ENCODE measurements at places on chromosomes 12 and 14. TPM values are rescaled to one million over a fixed set of nuclear protein-coding genes. Genes with fewer than 3 reads are reported as not detected.

GRCh38 chr12:103928682-103929045, 1.5 kb upstream of the HSP90B1 start:
- no peak for DNase-seq

Gene KRT84
- total RNA-seq, result not detected

Gene EAPP
- total RNA-seq, result 16.6 TPM

GRCh38 chr12:43349863-43350262, 202.1 kb downstream of the ADAMTS20 start:
- no peak for DNase-seq

DNA sequence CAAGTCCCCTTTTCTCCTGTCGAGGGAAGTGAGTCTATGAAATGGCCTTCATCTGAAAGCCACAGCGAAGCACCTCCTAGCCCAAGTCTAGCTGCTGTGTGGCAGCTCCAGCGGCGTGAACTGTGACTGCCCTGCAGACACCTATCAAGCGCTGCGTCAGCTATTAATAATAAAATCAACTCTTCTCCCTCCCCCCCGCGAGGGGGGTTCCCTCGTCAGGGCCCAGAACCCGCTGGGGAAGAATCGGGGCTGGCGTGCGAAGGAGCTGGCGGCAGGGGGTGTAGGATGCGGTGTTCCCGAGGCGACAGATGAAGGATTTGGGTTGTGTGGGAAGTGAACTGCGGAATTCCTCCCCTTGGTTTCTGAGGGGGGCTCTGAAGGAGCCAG, 662 bp upstream of the ATP2A2 start:
- DNase-seq, result no peak

Gene CCDC60
- total RNA-seq, result not detected

DNA sequence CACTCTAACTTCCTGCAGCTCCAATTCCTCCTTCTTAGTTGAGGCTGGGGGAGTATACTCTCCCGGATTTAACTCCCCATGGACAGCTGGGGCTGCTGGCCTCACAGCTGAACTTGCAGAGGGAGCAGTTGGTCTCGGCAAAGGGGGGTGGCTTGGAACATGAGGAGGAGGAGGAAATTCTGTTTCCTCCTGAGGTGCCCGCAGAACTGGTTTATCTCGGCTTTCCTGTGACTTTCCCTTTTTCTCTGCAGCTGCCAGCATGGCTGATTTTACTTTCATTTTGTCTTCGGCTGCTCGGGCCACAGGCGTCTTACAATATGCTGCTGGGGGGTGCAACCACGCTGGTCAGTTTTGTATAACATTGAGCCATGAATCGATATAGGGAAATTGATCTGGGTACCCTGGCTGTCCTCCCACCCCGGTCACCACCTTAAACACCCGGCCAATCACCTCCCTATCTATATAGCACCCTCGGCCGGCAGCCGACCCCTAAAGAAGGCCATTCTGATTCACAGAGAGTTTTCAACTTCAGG, 1317.6 kb downstream of the TMEM121 start:
- no peak for DNase-seq

Gene RHEBL1
- 4.7 TPM for total RNA-seq

GRCh38 chr12:3480764-3481163, 10.2 kb upstream of the PRMT8 start:
- no peak for DNase-seq

Gene KRT86
- 1.1 TPM for total RNA-seq

Gene CEP128
- 9.3 TPM for total RNA-seq

- no peak for DNase-seq
Measured at GRCh38 chr12:4586500-4586899, 24.5 kb downstream of the DYRK4 start.

- DNase-seq, result no peak
Measured at GRCh38 chr12:96099986-96100385, 64.6 kb upstream of the LTA4H start.

Gene SOS2
- 21.2 TPM for total RNA-seq

DNA sequence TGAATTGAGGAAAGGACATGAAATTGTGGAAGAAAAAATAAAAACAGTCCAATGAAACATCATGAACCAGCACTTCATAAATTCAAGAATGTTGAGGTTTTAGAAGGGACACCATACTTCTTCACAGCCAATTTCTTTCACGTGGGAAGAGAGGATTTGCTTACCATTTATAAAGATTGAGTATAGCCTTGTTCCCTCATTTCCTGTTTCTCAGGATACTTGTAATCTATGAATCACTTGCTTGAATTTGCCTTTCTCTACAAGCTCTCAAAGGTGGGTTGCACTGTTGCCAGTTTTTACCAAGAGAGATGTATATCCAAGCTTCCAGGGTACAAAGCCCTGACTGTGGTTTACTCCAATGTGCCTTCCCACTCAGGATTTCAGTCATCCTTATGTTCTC, 116.1 kb downstream of the DUSP6 start:
- no peak for DNase-seq

DNA sequence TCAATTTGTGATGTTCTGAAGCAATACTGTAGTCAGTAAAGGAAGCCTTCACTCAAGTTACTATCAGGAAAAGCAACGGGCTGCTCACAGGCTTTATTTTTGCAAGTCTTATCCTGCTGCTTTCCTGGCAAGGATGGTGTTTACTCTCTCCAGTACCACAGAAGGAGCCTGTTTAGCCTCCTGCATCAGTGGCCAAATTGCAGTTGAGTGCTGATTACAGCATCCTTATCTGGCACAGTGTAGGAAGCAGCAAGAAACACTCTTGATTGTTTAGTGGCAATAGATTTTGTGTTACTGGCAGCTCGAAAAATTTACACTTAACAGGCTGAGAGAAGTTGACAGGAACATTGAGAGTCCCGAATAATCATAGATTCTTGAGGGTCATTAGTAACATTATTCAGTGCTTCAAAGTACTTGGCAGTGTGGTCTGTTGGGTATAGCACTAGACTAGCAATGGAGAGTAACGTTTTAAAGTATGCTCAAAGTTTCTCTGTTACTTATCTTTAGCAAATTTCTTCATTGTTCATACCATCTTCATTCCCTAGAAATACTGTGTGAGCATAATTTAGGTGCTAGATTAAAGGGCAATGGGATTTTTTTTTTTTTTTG, 11.7 kb downstream of the TULP3 start:
- DNase-seq, result no peak

Gene CIROP
- total RNA-seq, result not detected

DNA sequence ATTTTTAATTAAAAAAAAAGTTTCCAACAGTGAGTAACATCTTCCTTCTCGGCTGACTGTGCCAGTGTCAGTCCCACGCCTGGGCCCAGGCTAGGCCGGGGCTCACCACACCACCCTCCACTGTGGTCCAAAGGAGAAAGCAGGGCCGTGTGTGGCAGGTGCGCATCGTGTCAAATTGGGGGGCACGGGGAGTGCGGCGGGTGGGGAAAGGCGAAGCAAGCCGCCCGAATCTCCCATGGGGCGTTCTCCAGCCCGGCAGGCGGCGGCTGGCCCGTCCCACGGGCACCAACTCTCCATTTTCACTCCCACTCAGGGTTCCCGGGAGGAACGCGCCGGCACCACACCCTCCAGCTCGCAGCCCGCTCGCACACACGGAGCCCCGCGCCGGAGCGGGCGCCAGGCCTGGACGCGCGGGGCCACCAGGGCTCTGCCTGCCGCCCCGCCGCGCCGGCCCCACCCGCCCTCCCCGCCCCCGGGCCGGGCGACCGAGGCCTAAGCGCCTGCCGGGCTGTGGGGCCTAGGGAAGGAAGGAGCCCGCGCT, 604 bp downstream of the EEA1 start:
- DNase-seq, result no peak

Gene ATP2A2
- total RNA-seq, result 286 TPM

- DNase-seq, result no peak
Measured at GRCh38 chr14:98085751-98086150, 1186.2 kb downstream of the BCL11B start.

- no peak for DNase-seq
Measured at GRCh38 chr12:19453961-19454360, 14.7 kb downstream of the AEBP2 start.

- no peak for DNase-seq
Measured at GRCh38 chr14:50020799-50021198, 95.6 kb downstream of the VCPKMT start.

GRCh38 chr14:81970307-81970706, 436.7 kb upstream of the SEL1L start:
- DNase-seq, result no peak

- DNase-seq, result no peak
Measured at GRCh38 chr12:125149160-125150108, 84.2 kb downstream of the AACS start.

GRCh38 chr12:1491983-1492697, 102.2 kb downstream of the FBXL14 start:
- no peak for DNase-seq

DNA sequence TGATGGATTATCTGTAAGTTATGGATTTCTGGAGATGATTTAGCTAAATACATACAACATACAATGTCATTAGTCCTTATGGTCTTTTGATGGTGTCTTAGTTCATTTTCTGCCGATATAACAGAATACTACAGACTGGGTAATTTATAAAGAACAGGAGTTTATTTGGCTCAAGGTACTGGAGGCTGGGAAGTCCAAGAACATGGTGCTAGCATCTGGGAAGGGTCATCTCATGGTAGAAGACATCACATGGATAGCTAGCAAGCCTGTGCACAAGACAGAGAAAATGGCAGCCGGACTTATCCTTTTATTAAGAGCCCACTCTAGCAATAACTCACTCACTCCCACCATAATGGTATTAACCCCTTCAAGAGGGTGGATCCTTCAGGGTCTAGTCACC, 24.2 kb downstream of the KLHL28 start:
- DNase-seq, result no peak

- DNase-seq, result no peak
Measured at GRCh38 chr12:71063087-71063486, 94.7 kb downstream of the TSPAN8 start.

DNA sequence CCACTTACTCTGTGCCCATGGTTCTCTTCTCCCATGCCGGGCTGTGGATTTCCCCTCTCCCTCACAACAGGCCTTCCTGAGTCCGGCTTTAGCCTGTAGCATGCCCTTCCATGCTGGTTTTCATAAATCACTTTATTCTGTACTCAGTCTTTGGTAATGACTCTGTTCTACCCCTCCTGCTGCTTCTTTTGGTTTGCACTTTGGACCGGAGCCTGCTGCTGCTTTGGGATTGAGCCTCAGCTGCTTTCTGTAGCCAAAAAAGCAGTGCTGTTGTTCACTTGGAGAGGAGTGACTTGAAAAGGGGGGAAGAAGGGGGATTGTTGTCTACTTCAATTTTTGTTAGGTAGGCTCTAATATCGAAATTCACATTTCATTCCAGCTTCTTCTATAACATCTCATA, 8.5 kb upstream of the SLC6A13 start:
- no peak for DNase-seq

GRCh38 chr12:113310489-113310888, 24.4 kb downstream of the SLC8B1 start:
- no peak for DNase-seq

- no peak for DNase-seq
Measured at GRCh38 chr14:103698380-103699260, 16.6 kb downstream of the XRCC3 start.

DNA sequence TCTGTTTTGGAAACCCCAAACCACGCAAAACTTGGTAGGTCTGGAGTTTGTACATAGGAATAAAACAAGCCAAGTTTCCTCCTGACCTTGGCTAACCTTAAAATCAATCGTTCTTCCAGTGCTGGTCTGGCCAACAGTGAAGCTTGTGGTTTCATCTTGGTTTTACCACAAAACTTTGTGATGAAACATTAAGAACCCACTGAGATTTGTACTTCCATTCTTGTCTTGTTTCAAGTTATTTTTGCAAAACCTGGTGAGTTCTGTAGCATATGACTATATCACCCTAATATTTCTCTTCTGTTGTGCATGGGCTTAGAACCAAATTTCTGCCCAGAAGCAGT, 26.4 kb downstream of the SIX1 start:
- no peak for DNase-seq

GRCh38 chr14:38174711-38175110, 33.0 kb upstream of the SSTR1 start:
- no peak for DNase-seq

DNA sequence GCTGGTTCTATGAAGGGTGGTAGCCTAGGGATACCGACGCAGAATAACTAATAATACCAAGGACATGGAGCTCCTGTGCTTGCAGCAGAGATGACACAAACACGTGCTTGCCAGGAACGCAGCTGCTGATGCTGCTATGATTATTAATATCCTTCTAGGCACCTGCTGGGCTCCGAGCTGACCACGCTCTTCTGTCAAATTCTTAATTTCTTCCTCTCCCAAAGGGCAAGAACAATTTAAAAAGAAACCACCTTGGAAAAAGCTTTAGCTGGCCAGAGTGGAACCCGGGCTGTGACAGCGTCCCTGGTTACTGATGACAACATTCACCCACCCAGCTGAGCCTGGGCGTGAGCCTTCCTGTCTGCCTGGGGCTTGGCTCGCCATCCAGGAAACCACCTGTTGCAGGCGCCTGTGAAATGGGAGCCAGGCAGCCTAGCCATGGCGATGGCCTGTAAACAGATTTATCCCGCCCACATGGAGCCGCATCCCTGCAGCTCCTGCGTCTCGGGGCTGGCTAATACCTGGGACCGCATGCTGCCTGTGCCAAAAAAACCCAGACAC, 28.8 kb downstream of the CLMN start:
- DNase-seq, result no peak

GRCh38 chr12:75978677-75979076, 52.9 kb downstream of the PHLDA1 start:
- no peak for DNase-seq

GRCh38 chr14:96754845-96755184, 42.4 kb upstream of the VRK1 start:
- DNase-seq, result no peak

Gene PTGDR
- not detected for total RNA-seq

- DNase-seq, result no peak
Measured at GRCh38 chr12:96186607-96187301, 7.4 kb upstream of the ELK3 start.

DNA sequence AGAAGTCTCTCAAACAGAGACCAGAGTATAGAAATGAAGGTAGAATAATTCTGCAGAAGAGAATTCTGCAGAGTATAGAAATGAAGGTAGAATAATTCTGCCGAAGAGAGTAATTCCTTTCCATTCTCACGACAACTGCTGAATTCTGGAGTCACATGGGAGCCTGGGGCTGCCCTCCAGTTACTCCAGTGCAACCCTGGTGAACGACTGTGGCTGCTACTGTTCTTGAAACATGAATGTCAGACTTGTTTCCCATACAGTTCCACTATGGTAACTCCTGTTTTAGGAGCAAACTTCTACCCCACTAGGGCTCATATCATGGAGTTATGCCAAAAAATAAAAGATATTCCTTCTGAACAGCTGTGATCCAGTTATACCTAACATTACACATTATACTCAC, 164.4 kb downstream of the KICS2 start:
- no peak for DNase-seq

Gene TSHR
- not detected for total RNA-seq

All from Panc1 (cell line).